ENCODE measurements at places on chromosomes 3 and 15. TPM values are rescaled to one million over a fixed set of nuclear protein-coding genes. Genes with fewer than 3 reads are reported as not detected.

GRCh38 chr3:72338942-72339669 is 509.1 kb downstream of the SHQ1 start:
- no peak for DNase-seq

- DNase-seq = no peak
Measured at GRCh38 chr3:68249265-68249664, 594.9 kb upstream of the SUCLG2 start.

- DNase-seq = no peak
Measured at GRCh38 chr3:66153481-66154443, 67.0 kb upstream of the SLC25A26 start.

DNA sequence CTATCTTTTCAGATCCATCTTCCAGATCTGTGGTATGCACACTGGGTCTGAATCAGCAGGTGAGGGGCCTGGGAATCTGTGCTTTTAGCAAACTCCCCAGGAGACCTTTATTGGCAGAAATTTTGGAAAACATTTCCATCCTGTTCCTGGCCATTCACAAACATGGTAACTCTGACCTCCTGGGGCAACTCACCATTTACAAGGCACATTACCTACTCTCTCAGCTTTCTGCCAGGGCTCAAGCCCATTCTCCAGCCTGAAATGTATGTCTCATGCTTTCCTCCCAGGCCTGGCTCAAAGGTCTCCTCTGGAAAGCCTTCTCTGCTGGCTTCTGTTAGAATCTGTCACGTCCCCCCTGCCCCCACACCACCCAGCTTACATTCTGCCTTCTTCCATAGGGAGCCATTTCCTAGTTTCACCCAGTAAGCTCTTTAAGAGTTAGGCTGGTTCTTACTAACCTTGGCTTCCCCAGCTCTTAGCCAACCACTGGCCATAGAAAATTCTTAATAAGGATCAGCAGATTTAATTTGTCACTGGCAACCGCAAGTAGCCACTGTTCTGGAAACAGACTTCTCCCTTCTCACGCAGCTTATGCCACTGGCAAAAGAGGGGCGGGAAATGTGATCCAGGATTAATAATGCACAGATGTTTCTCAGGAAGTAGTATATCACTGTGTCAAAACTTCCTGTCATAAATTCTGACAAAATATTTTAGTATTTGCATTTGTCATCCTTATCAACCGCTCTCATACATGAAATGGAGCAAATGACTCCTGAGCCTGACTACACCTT is 55.0 kb downstream of the RORA start:
- DNase-seq = no peak

DNA sequence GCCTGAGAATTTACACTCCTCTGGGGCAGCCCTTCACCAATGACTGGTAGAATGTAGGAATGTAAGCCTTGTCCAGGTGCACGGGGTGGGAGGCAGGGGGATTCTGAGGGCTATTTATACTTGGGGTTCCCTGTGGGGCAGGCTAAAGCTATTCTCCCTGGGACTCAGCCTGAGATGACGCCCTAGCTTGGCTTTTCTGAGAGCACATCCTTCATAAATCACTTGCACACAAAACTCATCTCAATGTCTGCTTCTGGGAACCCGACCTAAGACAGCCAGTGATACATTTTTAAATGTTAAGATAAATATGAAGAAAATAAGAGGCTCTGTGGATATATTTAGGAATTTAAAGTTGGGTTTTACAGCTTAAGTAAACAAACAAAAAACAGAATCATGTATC is 16.6 kb downstream of the TMEM158 start:
- no peak for DNase-seq

GRCh38 chr3:4251412-4251811 is 51.8 kb upstream of the SETMAR start:
- DNase-seq = no peak

DNA sequence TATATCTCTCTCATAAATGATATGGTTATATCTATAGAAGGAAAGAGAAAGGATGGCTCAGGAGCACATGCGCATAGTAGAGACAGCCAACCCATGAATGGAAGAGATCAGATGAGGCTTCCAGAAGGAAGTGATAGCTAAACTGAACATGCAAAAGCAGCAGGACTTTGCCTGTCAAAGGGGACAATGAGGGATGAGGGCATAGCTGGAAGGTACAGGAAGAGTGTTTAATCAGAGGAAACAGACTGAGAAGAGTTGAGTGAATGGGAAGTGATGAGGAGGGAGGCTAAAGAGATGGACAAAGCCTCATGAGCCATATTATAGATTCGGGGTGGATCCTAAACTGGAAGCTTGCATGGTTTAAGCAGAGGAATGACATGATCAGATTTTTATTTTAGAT is 26.5 kb upstream of the VEPH1 start:
- no peak for DNase-seq

GRCh38 chr15:55222588-55222987 is 25.8 kb upstream of the RSL24D1 start:
- no peak for DNase-seq

DNA sequence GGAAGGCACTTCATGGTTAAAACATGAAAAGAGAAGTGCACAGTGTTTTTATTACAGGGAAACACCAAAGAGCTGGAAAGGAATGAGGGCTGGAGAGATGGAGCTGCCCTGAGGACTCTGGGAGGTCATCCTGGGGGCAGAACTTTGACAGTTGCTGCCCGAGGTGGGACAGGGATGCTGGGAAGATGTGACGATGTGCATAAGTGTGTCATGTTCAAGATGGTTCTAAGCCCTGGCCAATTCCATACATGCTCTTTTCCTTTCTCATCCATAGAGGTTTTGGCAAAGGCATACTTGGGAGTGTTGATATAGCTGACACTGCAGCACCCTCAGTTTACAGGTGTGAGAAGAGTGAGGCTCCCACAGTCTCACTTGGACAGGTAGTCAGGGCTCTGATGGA is 23.8 kb downstream of the LPP start:
- DNase-seq = no peak

DNA sequence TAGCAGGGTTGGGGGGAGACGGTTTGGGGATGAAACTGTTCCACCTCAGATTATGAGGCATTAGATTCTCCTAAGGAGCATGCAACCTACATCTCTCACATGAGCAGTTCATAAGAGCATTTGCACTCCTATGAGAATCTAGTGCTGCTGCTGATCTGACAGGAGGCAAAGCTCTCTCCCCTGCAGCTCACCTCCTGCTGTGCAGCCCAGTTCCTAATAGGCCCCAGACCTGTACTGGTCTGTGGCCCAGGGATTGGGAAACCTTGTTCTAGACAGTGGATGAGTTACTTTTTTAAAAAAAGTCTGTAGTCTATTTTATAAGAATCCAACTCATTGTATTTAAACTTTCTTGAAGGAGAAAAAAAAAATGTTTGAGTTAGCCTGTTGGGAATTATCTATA is 100.0 kb downstream of the HHLA2 start:
- no peak for DNase-seq

GRCh38 chr3:15339786-15340215 is 7.4 kb upstream of the SH3BP5 start:
- DNase-seq = no peak

DNA sequence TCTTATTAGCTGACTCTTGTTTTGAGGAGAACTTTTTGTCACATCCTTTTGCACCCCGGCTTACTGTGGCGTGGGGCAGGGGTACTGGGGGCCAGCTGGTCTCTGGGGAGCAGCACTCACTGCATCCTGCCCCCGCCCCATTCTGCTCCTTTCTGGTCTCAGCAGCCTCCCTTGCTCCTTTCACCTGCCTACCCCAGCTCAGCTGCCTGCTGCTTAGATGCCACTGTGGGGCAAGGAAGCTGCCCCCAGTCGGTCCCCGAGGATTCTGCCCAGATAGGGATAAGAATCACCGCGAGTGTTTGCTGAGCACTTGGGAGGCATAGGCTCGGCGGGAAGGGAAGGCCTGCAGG is 32.0 kb downstream of the APBA2 start:
- no peak for DNase-seq

DNA sequence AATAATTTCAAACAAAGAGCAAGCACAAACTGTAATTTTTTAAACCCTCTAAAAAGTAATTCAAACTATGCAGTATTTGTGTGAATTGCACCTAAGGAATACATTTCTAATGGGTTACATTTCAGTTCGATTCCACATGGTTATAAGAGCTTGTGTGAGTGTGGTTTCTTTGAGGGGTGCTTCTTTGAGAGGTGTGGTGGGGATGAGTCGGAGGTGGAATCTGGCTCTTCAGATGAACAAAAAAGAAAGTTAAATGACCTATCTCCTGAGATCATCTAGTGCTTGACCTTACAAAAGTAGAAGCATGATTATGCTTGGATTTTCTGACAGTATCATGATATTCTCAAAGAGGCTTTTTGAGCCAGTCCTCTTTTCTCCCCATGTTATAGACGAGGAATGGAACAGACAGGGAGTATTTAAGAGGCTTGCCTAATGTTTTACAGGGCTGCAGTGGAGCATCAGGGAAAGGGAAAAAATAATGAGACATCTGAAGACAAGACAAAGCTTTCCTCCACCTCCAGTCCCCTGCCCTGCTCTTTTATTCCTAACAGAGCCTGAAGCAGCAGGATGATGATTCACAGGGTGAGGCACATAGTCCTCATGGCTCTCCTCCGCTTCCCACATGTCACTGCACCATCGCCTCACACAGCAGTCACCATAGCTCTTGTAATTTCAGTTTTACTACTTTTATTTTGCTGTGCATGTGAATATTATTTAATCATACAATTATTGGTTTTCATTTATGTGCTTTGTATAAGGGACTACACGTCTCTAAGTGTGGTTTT is 82.0 kb downstream of the LYSMD4 start:
- no peak for DNase-seq

DNA sequence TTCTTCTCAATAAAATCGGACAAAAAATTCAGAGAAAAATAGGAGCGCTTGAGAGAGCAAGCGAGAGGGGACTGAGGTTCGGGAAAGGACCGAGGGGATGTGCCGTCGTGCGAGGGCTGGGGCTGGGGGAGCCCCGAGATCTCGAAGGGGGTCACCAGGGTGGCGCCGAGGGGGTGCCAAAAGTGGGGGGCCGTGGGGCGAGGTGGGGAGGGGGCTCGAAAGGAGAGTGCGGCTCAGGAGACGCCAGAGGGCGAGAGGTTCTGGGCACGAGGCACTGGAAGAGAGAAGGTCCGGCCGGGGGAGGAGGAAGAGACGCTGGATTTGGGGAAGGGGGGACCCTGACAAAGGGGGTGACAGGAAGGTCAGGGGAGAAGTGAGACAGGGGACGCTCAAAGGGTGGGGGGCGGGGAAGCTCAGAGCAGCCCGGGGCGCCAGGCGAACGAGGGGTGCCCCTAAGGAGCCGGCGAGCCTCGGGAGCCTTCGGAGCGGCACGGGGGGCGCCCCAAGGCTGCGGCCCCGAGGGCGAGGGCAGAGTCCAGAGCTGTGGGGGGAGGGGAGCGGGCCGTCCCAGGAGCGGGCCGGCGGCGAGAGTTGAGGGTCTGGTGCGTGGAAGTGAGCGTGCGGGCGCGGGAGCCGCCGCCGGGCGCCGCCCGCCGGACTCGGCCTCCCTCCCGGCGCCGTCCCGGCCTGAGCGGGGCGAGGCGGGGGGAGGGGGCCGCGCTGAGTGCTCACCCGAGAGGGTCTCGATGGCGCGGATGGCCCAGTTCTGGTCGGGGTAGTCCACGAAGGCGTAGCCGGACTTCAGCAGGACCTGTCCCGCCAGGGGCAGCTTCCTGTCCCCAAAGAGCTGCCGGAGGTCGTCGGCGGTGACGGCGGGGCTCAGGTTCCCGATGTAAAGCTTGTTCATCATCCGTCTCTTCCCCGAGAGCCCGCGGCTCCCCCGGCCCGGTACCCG is 514 bp downstream of the IGF2BP2 start:
- DNase-seq = peak; percentile 89

DNA sequence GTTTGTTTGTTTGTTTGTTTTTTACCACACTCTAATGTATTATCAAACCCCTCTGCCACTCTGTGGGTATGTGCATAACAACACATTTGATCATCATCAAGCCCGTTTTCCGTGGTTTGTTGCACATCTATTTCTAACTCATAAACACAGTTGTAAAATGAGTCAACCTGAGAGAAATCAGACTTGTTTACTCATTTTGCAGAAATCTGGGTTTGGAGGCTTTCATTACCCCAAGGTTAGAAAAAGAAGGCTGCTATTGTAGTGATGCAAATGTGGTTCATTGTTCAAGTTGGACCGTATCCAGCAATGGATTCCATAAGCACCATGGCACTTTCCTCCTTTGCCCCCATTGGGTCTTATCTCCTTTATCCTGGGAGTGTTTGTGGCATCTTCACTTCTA is 353.2 kb upstream of the SOX2 start:
- DNase-seq = no peak

DNA sequence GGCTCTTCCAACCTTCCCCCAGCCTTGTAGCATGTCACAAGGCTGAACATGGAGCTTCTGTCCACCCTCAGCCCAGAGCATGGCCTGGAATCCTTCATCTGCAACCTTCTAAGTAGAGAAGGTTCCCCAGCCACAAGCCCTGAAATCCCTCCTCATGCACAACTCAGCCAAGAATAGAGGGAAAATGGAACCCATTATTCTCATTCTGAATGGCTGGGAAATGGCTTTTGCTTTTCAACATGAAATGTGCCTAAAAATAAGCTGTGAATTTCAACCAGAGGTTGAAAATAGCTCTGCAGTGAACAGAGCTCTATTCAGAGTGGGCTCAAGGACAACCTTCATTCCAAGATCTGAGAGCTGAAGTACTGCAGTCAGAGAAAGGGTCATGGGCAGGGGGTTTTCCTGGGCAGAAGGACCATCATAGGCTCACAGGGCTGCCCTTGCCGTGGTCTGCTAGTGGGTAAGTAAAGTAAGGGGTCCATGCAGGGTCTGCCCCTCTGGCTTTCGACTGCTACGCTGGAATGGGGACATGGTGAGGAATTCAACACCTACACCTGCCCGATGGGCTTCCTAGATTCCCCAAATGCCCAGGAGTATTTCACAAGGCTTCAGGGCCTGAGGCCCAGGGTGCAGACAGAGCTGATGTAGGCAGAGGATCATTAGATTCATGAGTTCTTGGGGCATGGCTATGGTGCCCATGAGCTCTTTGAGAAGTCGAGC is 35.9 kb downstream of the POC1A start:
- no peak for DNase-seq

- DNase-seq = no peak
Measured at GRCh38 chr3:112689989-112690388, 49.0 kb upstream of the CCDC80 start.

DNA sequence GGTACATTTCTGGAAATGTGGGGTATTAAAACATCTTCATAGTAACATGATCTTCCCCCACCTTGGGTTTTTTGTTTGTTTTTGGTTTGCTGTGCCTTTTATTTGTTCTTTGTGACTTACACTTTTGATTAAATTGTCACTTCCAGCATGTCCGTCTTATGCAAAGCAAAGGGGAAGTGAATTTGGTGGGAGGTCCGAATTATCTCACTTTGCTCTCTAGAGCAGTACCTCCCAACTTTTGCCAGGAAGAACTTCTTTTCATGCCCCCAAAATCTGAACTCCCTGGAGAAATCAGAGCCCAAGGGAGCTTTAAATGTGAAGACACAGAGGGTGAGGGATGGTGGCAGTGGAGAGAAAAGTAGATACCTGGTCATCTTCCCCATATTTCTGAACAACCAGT is 173.1 kb downstream of the IL5RA start:
- DNase-seq = no peak

The SMCO1 gene
- total RNA-seq = not detected

The IGF2BP2 gene
- 96.7 TPM for total RNA-seq

The XCR1 gene
- not detected for total RNA-seq

The DIPK2A gene
- 52.1 TPM for total RNA-seq

The ASB7 gene
- total RNA-seq = 13.1 TPM

The KIF23 gene
- total RNA-seq = 14.0 TPM

The PDIA5 gene
- 39.7 TPM for total RNA-seq

The C3orf52 gene
- 1.0 TPM for total RNA-seq

The SLC51A gene
- total RNA-seq = not detected

The LMAN1L gene
- not detected for total RNA-seq

All from osteocyte (in vitro differentiated cells).